ENCODE measurements at places on chromosomes 5 and 9. TPM values are rescaled to one million over a fixed set of nuclear protein-coding genes. Genes with fewer than 3 reads are reported as not detected.

WDR38 gene
- not detected for total RNA-seq

MORN5 gene
- total RNA-seq = not detected

PIP5KL1 gene
- 1.2 TPM for total RNA-seq

RNF180 gene
- 3.4 TPM for total RNA-seq

TMEM215 gene
- not detected for total RNA-seq

SYK gene
- total RNA-seq = not detected

Measured in uterine smooth muscle cell (primary cell).